ENCODE measurements at places on chromosomes 12 and 14.

- DNase-seq: peak; percentile 45
Measured at GRCh38 chr14:62126879-62127478, 364.8 kb downstream of the SNAPC1 start.

DNA sequence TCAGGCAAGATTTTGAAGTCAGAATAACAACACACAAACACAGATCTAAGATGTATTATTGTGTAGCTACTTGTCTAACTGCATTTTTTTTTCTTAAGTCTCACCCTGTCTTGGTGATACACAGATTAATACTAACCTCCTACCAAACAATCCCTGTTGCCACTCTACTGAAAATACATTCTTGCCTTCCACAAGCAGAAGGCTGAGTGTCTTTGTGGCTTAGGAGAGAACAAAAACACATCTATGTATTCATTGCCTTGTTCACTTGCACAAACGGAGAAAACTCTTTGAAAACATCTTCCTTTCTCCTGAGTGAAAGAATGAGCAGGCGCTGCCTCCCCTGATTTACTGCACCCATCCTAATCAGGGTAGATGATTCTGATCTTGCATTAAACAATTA lies 642.2 kb downstream of the DIO2 start:
- no peak for DNase-seq

- DNase-seq: no peak
Measured at GRCh38 chr12:106281056-106281782, 21.3 kb upstream of the TCP11L2 start.

- DNase-seq: no peak
Measured at GRCh38 chr14:64711039-64711438, 6.8 kb downstream of the PLEKHG3 start.

DNA sequence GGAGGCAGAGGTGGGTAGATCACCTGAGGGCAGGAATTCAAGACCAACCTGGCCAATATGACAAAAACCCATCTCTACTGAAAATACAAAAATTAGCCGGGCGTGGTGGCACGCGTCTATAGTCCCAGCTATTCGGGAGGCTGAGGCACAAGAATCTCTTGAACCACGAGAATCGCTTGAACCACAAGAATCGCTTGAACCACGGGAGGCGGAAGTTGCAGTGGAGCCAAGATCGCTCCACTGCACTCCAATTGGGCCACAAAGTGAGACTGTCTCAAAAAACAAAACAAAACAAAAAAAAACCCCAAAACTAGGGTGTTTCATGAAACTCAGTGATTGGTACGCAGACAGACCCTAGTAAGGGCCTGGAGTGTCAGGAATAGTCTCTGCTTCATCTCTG lies 6.4 kb upstream of the ARF6 start:
- no peak for DNase-seq

DNA sequence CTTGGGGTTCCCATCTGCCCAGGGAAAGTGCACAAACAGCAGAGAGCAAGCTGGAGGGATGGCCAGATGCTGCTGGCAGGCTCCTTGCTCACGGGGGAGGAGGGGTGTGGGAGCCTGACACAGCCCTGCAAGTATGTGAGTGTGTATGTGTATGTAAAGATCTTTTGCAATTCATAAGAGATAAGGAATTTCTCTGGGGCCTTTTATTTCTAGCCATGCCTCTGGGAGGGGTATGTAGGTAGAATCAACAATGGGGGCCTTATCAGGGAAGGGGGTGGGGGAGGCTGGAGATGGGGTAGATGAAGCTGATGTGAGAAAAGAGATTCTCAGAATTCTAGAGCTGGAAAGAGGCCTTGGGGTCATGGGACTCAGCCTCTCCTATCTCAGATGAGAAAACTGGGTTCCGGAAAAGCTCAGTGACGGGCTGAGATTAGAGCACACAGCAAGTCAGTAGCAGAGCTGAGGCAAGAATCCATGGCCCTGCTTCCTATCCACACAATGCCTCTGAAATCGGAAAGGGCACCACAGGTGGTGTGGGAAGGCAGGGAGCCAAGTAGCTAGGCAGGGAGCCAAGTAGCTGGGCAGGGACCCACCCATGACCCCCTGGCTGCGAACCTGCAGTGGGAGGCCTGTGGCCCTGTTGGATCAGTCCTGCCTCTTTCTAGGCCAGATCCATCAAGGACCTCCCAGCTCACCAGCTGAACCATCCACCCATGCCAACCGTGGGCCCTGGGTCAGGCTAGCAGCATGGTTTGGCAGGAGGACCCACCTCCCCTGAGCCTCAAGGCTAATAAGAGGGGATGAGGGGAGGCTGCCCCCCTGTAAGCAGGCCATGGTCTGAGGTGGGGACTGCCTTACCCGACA lies 54.7 kb downstream of the PLEKHG3 start:
- DNase-seq: peak; percentile 59

DNA sequence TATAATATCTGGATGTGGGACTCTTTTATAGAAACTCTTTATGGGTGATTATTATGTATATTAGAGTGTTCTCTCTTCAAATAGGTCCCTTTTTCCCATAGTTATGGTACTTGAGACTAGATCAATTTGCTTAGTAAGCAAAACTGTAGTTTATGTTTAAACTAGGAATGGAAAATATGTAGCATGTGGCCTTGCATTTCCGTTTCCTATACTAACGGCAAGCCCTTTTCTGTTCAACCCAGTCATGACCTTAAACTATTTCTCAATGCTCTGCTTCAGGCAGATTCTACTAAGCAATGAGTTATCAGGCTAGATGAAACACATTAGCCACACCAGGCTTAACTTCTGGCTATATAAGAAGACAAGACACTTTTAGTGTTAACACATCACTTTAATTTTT lies 84.6 kb downstream of the OTOGL start:
- no peak for DNase-seq

Data from hindlimb muscle (tissue), 1 donor.